ENCODE measurements at places on chromosomes 11 and 22.

GRCh38 chr11:78210000-78210608, 21.4 kb downstream of the USP35 start:
- no peak for DNase-seq

- DNase-seq, result no peak
These were observed 971.7 kb upstream of the CHORDC1 start for GRCh38 chr11:91194546-91194945.

GRCh38 chr11:11731311-11732083, 109.7 kb upstream of the GALNT18 start:
- no peak for DNase-seq

DNA sequence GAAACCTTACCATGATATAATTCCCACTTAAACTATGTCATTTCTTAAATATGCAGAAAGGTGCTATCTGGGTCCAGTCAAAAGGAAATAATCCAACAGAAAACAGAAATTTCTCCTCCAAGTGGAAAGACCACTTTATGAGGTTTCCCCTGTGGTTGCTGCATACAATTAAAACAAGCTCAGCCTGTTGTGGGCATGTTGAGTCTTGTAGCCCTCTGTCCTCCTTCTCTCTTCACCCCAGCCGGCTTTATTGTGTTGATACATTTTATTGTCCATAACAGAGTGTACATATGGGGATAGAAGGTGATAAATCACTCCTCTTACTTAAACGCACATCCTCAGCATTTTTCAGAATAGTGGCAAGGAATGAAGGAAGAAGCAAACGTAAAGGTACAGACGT, 126.0 kb upstream of the MTNR1B start:
- no peak for DNase-seq

DNA sequence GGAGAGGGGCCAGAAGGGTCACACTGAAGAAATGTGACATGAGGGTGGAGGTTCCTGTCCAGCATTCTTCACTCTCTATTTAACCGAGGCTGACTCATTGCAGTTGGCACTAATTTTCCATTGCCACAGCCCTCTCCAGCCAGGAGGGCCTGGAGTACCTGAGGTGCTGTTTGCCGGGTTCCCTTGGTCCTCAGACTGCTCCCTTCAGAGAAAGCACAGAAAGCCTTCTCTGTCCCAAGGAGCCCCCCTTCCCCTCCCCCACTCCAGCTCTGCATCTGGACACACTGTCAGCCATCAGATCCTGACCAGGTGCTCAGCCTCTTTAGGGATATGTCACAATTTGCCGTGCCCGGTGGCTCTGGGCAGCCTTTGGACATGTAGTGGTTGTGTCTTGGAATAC, 3.2 kb upstream of the C11orf91 start:
- DNase-seq, result no peak

DNA sequence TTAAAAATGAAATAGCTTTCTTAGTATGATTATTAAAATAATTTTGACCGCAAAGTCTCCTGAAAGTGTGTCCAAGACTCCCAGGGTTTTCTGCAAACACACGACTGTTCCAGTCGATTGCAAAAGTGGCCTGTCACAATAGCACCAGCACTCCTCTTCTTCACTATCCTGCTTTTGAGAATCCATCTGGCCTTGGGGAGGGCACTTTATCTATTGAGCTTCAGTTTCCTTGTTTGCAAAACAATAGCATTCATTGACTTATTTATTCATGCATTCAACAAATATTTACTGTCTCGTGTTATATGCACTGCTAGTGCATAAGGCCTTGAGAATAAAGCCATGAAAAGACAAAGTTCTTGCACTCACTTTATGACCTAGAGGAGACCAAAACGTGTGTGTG, 96.2 kb upstream of the NTM start:
- no peak for DNase-seq

DNA sequence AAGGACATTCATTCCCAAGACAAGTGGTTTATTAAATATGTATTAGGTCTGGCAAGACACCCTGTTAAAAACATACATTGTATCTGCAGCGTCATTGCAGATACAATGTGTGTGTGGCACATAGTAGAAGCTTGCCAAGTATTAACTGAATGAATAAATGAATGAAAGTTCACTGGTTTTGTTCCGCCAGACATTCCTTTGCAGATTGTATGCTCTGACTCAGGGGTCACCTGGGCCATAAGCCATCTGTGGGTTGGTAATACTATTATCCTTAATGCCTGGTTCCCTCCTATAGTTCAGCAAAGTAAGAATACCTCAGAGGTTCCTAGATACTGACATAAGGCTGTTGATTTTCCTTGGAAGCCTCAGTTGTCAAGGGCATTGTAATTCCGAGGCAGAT, 377.3 kb upstream of the CCDC90B start:
- DNase-seq, result no peak

GRCh38 chr11:37942081-37942480, 1344.0 kb upstream of the RAG2 start:
- DNase-seq, result no peak

DNA sequence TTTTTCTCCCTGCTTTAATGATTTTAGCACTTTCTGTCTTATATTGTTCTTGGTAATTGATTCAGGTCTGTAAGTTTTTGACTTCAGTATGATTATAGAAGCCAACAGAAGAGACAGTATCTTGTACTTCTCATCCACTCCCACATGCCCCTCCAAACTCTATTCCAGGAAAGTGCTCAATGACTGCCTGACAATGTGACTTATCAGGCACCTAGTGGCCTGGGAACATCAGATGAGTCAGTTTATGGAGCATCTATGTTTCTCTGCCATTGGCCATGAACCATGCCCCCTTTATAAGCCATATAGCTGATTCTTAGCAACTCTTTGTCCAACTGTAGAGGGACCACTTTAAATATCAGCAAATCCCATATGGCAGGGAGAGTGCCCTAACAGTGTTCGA, 179.2 kb upstream of the MTMR2 start:
- no peak for DNase-seq

DNA sequence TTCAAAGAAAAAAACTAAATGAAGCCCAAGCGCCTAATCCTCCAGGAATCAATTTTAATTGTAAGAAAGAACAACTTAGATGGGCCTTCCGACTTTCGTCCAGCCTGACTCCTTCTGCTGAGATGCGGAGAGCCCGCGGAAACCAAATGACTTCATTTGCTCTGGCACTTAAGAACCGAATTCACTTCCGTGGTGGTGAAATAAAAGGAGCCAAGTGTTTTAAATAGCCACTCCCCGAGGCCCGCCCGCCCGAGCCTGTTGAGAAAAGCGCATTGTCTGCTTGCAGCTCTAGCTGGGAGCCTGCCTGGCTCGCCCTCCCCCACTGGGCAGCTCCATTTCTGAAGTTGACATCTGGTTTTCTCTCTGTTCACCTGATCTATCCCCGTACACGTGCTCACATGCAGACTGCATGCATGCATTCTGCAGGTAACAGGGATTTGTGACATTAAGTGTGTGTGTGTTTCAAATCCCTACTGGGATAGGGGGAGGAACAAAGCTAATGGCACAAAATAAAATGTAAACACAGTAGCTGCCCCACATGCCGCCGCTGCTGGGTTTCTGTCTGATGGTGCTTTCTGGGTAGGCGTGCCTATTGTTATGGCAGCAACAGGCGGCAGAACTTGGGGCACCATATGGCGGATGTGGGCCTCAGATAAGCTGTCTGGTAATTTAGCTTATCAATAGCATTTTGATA, 6.2 kb downstream of the TEAD1 start:
- DNase-seq, result no peak

DNA sequence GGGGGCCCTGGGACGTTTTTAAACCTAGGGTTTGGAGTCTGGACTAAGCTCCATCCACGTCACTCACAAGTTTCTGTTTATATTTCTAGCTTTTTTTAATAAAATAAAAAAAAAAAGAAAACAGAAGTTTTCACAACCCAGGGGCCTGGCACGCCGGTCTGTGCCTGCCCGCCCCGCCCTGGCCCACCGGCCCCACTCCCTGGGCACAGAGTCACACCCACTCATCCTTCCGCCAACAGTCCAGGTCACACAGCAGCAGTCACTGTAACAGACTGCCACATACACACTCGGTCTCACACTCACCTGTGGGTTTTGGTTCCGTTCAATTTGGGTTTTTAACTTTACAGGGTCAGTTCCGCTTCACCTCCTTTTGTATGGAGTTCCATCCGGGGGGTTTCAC, 5.3 kb upstream of the ACR start:
- DNase-seq, result no peak
